Stimulated activated CD8-positive, alpha-beta memory T cell treated with anti-CD3 and anti-CD28 coated beads, Interleukin-12 subunit alpha, Interleukin-12 subunit beta, amount 100 ng/mL, for 4 hours (primary cell): ENCODE measurements at places on chromosomes 13 and 19.

DNA sequence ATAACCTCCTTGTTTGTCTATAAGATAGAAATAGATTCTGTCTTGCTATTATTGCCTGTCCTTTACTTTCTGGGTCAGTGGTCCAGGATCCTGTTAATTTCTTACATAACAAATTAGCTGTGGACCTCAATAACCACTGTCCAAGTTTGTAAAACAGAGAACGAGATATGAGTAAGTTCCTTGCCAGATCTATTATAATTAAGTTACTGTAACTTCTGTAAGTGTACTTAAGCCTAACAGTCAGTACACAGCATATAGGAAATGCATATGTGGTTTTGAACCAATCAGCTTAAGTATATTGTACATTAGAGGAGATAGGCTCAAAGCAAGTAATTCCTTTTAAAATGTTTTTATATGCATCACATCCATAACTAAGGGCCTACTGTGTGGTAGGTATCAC, 34.9 kb downstream of the HTR2A start:
- no peak for DNase-seq

DNA sequence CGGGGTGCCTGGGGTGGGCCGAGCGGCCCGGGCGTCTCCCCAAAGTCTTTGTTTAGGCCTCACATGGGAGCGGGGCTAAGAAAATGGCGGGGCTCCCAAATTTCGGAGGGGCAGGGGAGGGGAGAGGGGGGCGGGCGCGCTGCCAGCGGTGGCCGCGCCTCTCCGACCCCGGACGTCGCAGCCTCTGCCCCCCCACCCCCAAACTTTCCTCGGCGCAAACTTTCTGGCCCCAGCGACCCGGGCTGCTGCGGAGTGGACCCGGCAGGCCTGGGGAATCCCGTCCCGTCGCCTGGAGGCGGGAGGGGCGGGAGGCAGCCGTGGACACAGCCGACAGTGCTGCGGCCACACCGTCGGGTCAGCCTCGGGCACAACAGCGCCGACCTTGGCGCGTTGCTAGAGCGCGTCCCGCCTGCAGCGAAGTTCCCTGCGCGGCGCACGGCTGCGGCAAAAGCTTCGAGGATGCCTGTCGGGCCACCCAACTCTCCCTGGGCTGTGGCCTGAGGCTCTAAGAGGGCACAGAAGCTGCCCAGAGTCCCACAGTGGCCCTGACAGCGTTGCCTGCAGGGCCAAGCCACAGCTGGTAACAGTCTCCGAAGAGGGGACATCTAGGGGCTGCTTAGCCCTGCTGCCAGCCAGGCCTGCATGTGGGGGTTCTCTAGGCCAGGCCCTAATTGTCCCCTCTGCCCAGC, 1.3 kb downstream of the NFIX start:
- DNase-seq = no peak

GRCh38 chr13:42393573-42394360, 121.8 kb downstream of the AKAP11 start:
- DNase-seq = no peak

DNA sequence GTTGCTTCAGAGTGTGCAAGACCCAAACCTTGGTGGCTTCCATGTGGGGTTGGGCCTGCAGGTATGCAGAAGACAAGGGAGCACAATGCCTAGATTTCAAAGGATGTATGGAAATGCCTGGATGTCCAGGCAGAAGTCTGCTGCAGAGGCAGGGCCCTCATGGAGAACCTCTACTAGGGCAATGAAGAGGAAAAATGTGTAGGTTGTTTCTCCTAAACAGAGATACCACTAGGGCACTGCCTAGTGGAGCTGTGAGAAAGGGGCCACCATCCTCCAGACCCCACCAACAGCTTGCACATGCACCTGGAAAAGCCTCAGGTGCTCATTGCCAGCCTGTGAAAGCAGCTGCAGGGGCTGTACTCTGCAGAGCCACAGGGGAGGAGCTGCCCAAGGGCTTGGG, 532.6 kb upstream of the GPC6 start:
- DNase-seq = no peak

GRCh38 chr13:113410472-113411201, 42.7 kb downstream of the ADPRHL1 start:
- no peak for DNase-seq

GRCh38 chr19:47274891-47275761, 441 bp downstream of the INAFM1 start:
- no peak for DNase-seq

DNA sequence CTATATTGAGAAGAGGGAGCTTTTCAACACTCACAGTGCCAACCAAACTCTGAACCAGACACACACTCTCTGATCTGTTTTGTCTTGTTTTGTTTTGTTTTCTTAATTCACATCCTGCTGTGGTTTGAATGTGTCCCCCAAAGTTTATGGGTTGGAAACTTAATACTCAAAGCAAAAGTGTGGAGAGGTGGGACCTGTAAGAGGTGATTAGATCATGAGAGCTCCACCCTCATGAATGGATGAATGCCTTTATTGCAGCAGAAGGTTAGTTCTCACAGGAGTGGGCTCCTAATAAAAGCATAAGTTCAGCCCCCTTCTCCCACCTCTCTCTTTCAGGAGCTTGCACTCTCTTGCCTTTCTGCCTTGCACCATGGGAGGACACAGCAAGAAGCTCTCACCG, 957.1 kb downstream of the PCDH9 start:
- DNase-seq = no peak

DNA sequence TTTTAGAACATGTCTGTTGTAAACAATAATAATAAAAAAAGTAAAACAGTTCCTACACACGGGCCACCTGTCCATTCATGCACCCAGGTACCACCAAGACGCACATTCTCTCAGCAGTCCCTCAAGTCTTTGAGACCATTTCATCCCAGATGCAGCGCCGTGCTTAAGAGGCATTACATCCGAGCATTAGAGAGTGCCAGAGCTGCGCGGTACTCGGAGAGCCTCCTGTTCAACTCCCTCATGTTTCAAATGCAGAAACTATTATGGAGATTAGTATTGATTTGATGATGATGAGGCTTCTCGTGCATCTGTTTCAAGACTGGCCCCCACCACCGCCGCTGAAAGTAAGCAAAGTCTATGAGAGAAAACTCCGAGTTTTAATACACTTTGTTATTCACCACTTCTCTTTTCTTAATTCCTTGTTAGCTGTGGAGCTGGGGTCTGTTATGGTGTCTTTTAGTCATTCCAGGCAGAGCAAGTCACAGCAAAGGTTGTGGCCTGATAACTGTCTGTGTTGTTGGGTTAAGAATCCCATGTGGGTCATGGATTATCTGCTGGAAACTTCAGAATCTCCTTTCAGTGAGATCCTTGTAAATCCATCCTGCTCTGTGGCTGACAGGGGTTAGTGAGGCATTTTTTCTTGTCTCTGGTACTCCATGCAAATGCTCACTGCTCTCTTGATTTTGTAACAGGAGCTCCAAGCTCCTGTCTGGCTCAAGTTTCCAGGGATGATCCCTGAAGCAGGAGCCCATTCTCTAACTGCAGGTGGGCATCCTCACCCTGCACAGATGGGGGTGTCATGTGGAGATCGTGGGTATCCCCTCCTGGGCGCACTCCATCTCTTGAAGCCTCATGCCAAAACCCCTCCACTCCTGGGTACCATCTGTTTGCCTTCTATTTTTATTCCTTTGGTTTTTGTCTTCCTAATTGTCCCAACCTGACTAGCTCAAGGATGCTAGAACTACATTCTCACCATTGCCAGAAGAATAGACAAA, 74.9 kb upstream of the MTIF3 start:
- DNase-seq = no peak

GRCh38 chr13:75194717-75195462, 287.1 kb downstream of the TBC1D4 start:
- no peak for DNase-seq

- DNase-seq = no peak
Measured at GRCh38 chr19:6868351-6868750, 19.0 kb upstream of the ADGRE1 start.

DNA sequence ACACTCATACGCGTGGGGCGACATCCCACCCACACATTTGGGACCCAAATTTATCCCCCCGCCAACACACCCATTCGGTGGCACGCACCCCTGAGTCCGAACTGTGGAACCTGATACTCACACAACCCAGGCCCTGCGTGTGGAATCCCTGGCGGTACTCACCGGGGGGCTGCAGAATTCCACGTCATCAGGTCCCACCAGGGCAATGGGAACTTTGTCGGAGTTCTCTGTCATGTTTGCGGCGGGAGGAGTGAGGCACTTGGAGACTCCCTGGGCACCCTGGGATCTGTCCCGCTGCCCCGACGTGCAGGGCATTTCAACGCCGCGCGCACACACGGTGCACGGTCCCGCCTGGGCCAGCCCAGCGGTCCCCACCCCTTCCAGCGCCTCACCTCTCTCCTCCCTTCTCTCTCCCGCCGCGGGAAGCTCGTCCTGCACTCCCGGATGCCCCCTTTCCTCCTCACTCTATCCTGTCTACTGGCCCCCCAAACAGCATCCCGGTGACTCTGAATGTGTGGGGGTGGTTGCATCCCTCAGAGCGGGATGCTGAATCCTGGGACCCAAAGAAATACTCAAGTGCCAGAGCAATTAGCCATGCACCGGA, at the start of gene CNMD:
TSS of gene CNMD (minus strand) at position 353 of the 604 bp plus-strand sequence. CDS start at position 234, 119 bp downstream.
- DNase-seq = no peak

DNA sequence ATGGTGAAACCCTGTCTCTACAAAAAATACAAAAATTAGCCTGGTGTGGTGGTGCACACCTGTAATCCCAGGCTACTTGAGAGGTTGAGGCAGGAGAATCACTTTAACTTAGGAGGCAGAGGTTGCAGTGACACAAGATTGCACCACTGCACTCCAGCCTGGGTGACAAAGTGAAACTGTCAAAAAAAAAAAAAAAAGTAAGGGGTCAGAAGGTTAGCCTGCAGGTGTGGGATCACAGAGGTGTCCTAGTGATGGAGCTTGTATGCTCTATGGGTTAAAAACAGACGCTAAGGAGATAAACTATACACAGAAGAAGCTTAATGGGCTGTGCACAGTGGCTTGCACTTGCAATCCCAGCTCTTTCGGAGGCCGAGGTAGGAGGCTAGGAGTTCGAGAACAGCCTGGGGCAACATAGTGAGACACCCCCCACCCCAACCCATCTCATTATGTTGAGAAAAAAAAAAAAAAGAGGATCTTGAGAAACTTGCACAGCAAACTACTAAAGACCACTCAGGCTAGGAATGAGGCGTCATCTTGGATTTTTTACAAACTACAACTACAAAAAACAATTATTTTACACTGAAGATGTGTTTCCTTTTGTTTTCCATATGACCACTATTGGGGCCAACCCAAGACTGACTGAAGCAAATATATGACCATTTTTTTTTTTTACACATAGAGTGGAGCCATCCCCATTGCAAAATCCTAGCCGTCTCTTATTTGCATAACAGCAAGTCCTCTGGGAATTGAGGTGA, 7.9 kb downstream of the FOSB start:
- DNase-seq = no peak

- no peak for DNase-seq
Measured at GRCh38 chr19:16589917-16590316, 17.7 kb upstream of the SLC35E1 start.

DNA sequence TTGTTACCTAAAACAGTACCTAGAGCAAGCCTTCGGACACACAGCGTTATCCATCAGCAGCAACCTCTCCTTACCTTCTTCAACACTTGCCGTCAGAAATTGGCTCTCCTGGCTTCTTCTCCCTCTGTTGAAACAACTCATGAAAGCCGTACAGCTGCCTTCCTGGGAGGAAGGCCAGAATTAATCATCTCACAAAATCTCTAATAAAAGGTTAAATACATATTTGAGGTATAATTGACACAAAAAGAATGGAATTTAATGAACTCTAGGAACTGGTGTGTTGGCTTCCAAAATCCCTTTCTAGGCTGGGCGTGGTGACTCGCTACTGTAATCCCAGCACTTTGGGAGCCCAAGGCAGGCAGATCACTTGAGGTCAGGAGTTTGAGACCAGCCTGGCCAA, 37.3 kb upstream of the GTF2F2 start:
- no peak for DNase-seq

DNA sequence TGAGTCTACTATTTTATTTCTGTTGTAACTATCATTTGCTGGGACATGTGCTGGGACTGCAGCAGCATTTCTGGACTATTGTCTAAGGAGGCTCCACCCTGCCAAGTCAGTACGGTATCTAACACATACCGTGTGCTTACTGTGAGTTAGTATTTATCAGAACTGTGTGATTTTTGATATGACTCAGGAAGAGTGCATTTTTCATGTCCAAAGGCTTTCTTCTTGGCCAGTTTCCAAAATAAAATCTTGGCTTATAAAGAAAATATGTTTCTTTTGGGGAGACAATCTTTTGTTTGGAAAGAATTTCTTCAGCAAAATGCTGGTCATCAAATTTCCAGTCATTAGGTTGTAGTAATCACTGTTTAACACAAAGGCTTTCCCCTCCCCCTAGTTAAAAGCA, 11.6 kb downstream of the PARP4 start:
- DNase-seq = no peak

- no peak for DNase-seq
Measured at GRCh38 chr19:43597876-43598275, 1.5 kb downstream of the ZNF576 start.

- no peak for DNase-seq
Measured at GRCh38 chr19:1817553-1818179, 5.6 kb upstream of the ATP8B3 start.

- DNase-seq = peak; percentile 21
Measured at GRCh38 chr19:54164369-54165068, 5.0 kb upstream of the LENG1 start.

DNA sequence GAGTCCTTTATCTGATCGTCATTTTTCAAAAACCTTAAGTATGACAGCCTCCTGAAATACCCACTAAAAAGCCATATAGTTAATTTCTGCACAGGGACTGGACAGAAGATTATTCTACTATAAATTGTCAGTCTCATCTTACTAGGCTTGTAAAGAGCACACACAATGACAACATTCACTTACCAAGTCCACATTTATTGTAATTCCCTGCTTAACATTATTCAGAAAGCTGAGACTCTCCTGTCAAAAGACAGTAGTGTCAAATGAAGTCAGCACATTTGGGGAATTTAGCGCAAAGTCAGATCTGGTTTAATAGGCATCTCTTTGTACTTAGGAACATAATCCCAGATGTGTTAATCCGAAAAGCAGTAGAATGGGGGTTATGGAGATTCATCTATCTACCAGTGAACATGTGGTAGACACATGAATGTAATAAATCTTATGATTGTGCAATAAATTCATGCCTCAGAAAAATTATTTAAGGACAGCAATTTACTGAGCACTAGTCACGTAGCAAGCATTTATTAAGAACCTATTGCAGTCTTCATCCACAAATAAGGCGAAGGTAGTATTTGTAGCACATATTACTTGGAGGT, 224.6 kb upstream of the GPC6 start:
- no peak for DNase-seq

DNA sequence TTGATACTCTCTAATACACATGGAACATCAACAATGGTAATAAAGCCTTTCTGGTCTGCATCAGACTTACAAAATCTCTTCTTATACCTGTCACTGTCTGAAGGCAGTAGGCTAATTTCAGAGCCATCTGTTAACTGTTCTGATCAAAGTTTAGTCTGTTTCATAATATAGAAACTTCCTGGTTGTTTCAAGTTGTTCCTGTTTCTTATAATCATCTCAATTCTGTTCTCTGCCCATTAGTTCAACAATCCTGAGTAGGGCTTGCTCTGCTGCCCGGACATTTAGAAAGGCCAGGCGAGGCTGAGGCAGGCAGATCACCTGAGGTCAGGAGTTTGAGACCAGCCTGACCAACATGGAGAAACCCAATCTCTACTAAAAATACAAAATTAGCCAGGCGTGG, 5.4 kb upstream of the ZSCAN5A start:
- no peak for DNase-seq
